ENCODE measurements at places on chromosomes 16 and 17. TPM values are rescaled to one million over a fixed set of nuclear protein-coding genes. Genes with fewer than 3 reads are reported as not detected.

Gene ZNF629
- total RNA-seq: 10.9 TPM

Gene MT1A
- total RNA-seq: not detected

Gene CCL1
- total RNA-seq: not detected

Gene SPEM2
- total RNA-seq: not detected

Gene PRR11
- 35.7 TPM for total RNA-seq

Gene PPM1E
- 0.54 TPM for total RNA-seq

Gene P2RX1
- not detected for total RNA-seq

Gene VMO1
- total RNA-seq: 0.77 TPM

Gene JUP
- total RNA-seq: 112 TPM

Gene CCL5
- not detected for total RNA-seq

Gene LRRC36
- not detected for total RNA-seq

Gene TUBG1
- 60.2 TPM for total RNA-seq

Gene GNAO1
- total RNA-seq: not detected

Gene GP1BA
- total RNA-seq: not detected
